CD14-positive monocyte (primary cell): ENCODE measurements at places on chromosomes 2 and 18. TPM values are rescaled to one million over a fixed set of nuclear protein-coding genes. Genes with fewer than 3 reads are reported as not detected.

DNA sequence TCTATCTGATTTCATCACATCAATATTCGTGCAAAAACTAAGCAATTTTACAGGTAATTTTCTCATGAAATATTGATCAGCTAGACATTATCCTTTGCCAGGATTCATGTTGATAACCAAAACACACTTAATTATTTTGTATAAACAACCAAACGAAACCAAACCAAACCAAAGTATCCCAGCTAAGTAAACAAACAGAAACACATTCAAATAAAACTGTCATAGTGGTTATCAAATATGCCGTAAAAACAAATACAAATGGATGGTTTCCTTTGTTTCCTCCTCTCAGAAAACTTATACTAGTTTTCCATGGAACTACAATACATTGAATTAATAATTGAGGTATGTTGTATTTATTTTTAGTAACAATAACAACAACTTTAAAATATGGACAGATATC lies 777.4 kb downstream of the DSC3 start:
- no peak overlapping the region for H3K27ac ChIP-seq
- no peaks in the 10 kb centered on the region for H3K27me3 ChIP-seq
- no peaks in the 10 kb centered on the region for H3K36me3 ChIP-seq
- no peaks in the 10 kb centered on the region for H3K4me1 ChIP-seq

GRCh38 chr2:100067784-100068183 lies 74.6 kb downstream of the AFF3 start:
- H3K4me1 ChIP-seq = peaks cover 13% of the 10 kb centered on the region
- no peak overlapping the region for H3K4me3 ChIP-seq
- no peak overlapping the region for H3K27ac ChIP-seq
- no peak for DNase-seq
- no peaks in the 10 kb centered on the region for H3K36me3 ChIP-seq
- H3K27me3 ChIP-seq = no peaks in the 10 kb centered on the region

PLGLB1 gene
- polyA plus RNA-seq = not detected

DNA sequence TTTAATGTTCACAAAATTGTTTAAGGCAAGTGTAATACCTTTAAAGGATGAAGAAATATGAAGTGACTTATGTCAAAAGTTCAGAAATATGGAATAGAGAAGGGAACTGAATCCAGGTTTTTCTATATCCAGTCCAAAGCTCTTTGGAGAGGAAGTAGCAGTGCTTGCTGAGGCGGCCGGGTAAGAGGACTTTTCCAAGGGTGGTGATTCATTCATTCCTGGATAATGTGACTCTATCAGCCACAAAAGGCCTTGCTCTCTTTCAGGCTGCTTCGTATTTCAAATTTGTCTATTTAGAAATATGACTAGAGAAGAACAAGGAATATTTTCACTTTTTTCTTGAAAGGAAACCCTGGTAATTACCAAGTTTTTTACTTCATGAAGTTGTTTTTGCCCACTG lies 830.1 kb upstream of the ZEB2 start:
- no peak for DNase-seq
- H3K36me3 ChIP-seq = no peaks in the 10 kb centered on the region
- no peaks in the 10 kb centered on the region for H3K27me3 ChIP-seq
- no peaks in the 10 kb centered on the region for H3K4me1 ChIP-seq

TMEFF2 gene
- polyA plus RNA-seq = not detected

DNA sequence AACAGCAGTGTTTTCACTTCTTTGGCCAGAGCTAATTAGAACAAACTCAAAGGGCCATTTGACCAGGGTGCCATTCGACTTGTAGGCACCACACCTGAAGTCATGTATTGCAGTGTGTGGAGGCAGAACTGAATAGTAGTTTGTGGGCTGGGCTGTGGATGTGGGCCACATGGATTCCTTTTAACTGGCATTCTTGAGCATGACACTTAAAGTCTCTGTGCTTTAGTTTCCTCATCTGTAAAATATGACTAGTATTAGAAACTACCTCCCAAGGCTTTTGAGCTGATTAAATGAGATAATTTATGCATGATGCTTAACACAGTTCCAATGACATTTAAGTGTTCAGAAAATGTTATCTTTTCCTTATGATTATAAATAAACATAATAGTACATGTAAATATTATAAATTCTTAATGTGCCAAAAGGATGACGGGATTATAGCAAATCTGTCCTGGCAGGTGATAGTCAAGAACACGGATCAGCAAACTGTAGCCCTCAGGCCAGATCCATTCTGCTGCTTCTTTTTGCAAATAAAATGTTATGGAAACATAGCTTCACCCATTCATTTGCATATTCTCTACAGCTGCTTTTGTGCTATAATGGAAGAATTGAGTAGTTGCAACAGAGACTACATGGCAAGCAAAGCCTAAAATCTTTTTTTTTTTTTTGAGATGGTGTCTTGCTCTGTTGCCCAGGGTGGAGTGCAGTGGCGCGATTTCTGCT lies 36.3 kb upstream of the CCDC68 start:
- no peaks in the 10 kb centered on the region for H3K4me1 ChIP-seq
- no peaks in the 10 kb centered on the region for H3K36me3 ChIP-seq
- no peaks in the 10 kb centered on the region for H3K27me3 ChIP-seq
- no peak for DNase-seq
- no peak overlapping the region for H3K4me3 ChIP-seq

- H3K4me1 ChIP-seq = no peaks in the 10 kb centered on the region
- H3K36me3 ChIP-seq = no peaks in the 10 kb centered on the region
- no peak overlapping the region for H3K27ac ChIP-seq
- DNase-seq = no peak
- H3K4me3 ChIP-seq = no peak overlapping the region
- no peaks in the 10 kb centered on the region for H3K27me3 ChIP-seq
Measured at GRCh38 chr18:80239830-80240229, 7.5 kb downstream of the PARD6G start.

DYSF gene
- 16.1 TPM for polyA plus RNA-seq

CDK15 gene
- not detected in 2 replicates for polyA plus RNA-seq

GRCh38 chr2:586641-587076 lies 90.5 kb downstream of the TMEM18 start:
- H3K36me3 ChIP-seq = no peaks in the 10 kb centered on the region
- H3K27ac ChIP-seq = no peak overlapping the region
- DNase-seq = no peak
- H3K27me3 ChIP-seq = no peaks in the 10 kb centered on the region

CERS6 gene
- polyA plus RNA-seq = 15.6 TPM

ST6GAL2 gene
- polyA plus RNA-seq = not detected

- H3K4me3 ChIP-seq = no peak overlapping the region
- no peak overlapping the region for H3K27ac ChIP-seq
- H3K4me1 ChIP-seq = no peaks in the 10 kb centered on the region
- no peak for DNase-seq
- no peaks in the 10 kb centered on the region for H3K36me3 ChIP-seq
Measured at GRCh38 chr18:67183398-67183797, 333.1 kb downstream of the DSEL start.

DNA sequence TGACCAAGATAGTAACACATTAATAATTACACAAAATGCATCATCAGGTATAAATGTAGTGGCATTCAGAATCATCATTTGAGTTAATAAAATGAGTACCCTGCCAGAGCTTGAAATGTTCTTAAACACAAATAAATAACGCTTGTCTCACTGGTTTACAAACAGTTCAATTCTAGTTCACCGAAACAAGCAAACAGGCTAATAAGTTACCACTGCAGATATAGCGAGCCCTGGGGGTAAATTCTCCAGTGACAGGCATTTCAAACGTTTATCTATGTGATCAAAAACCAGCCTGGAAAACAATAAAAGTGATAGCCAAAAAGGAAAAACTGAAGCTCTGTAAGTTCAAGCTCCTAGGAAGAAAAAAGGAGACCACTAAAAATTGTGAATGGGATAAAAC lies 152.6 kb downstream of the THADA start:
- H3K4me1 ChIP-seq = peaks cover 31% of the 10 kb centered on the region
- no peaks in the 10 kb centered on the region for H3K27me3 ChIP-seq
- H3K27ac ChIP-seq = no peak overlapping the region
- H3K36me3 ChIP-seq = no peaks in the 10 kb centered on the region
- H3K4me3 ChIP-seq = no peak overlapping the region

DQX1 gene
- 0.04 and 0.36 TPM in 2 replicates for polyA plus RNA-seq

FZD7 gene
- polyA plus RNA-seq = 0.23 and 0.28 TPM in 2 replicates

GRCh38 chr2:25587361-25587760 lies 86.0 kb downstream of the DTNB start:
- H3K27me3 ChIP-seq = no peaks in the 10 kb centered on the region
- H3K36me3 ChIP-seq = no peaks in the 10 kb centered on the region
- peak; percentile 64 for DNase-seq

DNA sequence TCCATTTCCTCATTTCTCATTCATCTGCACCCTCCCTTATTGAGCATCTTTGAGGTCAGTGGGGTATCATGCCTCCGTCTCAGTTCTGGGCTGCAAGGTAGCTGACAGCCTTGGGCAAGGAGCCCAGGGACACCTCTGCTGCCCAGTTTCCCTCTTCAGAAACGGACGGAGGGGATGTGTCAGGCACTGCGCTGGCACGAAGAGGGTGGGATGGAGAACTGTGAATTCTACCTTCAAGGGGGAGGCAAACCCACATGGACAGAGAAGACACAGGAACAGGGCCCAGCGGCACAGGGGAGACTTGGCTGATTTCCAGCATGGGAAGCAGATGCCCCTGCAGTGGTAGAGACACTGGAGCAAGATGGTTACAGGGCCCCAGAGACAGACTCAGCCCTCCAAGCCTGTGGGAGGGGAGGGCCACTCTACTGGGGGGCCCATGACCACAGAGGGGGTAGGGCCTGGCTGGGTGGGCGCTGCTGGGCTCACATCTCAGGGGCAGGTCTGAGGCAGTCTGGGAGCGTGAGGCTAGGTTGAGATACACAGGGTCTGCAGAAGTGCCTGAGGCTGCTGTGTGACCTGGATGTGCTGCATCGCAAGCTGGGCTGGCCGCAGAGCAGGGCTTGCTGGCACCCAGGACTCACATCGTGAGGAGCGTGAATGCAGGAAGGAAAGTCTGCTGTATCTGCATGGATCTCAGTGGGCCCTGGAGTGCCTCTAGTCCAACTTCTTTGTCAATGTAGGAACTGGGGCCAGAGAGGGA lies 92.3 kb downstream of the HS1BP3 start:
- no peaks in the 10 kb centered on the region for H3K27me3 ChIP-seq
- H3K36me3 ChIP-seq = no peaks in the 10 kb centered on the region
- DNase-seq = no peak
- H3K4me3 ChIP-seq = no peak overlapping the region

CNGA3 gene
- not detected in 2 replicates for polyA plus RNA-seq

SAG gene
- polyA plus RNA-seq = 0.87 TPM

GRCh38 chr2:16203069-16203468 lies 262.7 kb downstream of the MYCN start:
- DNase-seq = no peak
- H3K27ac ChIP-seq = no peak overlapping the region
- no peak overlapping the region for H3K4me3 ChIP-seq
- H3K36me3 ChIP-seq = no peaks in the 10 kb centered on the region

- no peak overlapping the region for H3K27ac ChIP-seq
- H3K36me3 ChIP-seq = no peaks in the 10 kb centered on the region
- DNase-seq = no peak
- H3K4me1 ChIP-seq = no peaks in the 10 kb centered on the region
- H3K27me3 ChIP-seq = no peaks in the 10 kb centered on the region
Measured at GRCh38 chr18:64180617-64181016, 31.7 kb upstream of the LINC00305 start.

DNA sequence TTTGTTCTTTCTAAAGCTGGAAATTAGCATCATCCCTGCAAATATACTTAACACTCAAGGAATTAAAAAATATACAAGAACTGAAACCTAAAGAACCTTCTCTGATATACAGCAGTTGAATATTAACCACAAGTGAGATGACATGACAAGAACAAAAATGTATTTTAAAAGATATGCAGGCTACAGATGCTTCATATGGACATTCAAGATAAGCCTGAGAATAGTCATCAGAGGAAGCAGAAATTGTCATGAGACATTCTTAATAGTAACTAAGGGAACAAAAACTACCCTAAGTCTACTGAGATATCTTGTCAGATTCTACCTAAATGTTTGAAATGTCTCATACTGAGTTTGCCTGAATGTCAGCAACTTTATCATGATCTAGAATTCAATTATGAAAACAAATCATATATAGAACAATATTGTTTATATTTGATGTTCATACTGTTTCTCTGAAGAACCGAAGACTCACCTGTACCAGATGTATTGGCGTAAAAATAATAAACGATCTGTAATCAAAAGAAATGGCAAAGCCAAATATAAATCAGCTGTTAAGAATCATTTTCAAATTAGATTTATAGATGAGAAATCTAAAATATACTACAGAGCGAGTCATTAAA lies 4.7 kb downstream of the NBAS start:
- no peak overlapping the region for H3K4me3 ChIP-seq
- DNase-seq = no peak
- H3K4me1 ChIP-seq = peaks cover 14% of the 10 kb centered on the region
- no peak overlapping the region for H3K27ac ChIP-seq
- H3K36me3 ChIP-seq = peaks cover 49% of the 10 kb centered on the region

FEV gene
- not detected for polyA plus RNA-seq

DNA sequence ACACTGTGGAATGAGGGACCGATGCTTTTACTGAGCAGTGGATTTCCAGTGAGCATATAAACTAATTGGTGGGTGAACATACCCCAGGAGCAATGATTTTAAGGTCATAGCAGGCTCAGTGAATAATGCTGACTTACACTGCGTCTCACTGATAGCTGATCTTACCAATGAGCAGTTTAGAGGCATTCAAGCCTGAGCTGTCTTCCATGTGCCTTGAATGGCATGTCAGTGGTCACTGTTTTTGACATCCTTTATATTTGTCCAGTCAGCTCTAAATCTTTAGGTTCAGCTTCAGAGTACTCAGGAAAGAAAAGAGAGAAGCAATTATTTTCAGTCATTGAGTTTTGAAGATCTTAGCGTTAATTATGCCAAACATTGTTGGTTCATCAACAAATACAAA lies 88.3 kb downstream of the CAMKMT start:
- H3K4me3 ChIP-seq = no peak overlapping the region
- no peak overlapping the region for H3K27ac ChIP-seq
- H3K27me3 ChIP-seq = no peaks in the 10 kb centered on the region

GRCh38 chr2:119751706-119752105 lies 8.0 kb upstream of the PTPN4 start:
- peaks cover 7% of the 10 kb centered on the region for H3K4me1 ChIP-seq
- H3K4me3 ChIP-seq = no peak overlapping the region
- no peaks in the 10 kb centered on the region for H3K36me3 ChIP-seq
- DNase-seq = no peak

DNA sequence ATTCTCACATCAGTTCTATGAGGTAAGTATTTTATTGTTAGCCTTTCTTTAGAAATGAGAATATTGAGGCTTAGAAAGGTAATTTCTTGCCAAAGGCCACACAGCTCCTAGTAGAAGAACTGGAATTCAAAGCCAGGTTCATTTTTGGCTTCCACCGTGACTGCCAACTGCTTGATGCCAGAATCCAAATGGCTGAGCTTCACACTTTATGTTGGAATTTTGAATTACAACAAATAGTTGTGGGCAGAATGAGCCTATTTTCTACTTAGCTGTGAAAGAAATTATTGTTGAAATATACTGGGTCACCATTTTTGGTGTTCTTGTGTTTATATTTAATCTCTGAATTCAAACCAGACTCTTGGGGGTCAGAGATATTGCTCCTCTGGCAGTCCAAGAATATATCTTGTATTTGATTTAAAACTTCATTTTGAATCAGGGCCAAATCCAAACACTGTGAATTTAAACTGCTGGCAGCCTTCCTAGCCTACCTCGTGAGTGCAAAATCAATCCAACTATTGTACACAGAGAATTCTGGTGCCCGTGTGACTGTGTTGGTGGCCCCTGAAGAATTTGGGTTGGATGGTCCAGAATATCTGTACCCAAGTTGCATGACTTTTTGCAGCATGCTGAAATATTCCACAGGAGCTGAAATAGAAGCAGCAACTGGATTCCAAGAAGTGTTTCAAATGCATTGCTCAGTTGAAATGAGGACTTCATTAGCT lies 35.6 kb upstream of the LPIN1 start:
- no peaks in the 10 kb centered on the region for H3K36me3 ChIP-seq
- H3K27me3 ChIP-seq = no peaks in the 10 kb centered on the region
- DNase-seq = no peak
- no peak overlapping the region for H3K4me3 ChIP-seq
- no peak overlapping the region for H3K27ac ChIP-seq
- H3K4me1 ChIP-seq = peaks cover 18% of the 10 kb centered on the region

PIAS2 gene
- polyA plus RNA-seq = 4.4 and 11.0 TPM in 2 replicates
